NCI-H187 (cell line): ENCODE measurements at places on chromosomes 1 and 21.

- DNase-seq = no peak
Observed at GRCh38 chr1:114021665-114022099, 42.4 kb downstream of the OLFML3 start.

DNA sequence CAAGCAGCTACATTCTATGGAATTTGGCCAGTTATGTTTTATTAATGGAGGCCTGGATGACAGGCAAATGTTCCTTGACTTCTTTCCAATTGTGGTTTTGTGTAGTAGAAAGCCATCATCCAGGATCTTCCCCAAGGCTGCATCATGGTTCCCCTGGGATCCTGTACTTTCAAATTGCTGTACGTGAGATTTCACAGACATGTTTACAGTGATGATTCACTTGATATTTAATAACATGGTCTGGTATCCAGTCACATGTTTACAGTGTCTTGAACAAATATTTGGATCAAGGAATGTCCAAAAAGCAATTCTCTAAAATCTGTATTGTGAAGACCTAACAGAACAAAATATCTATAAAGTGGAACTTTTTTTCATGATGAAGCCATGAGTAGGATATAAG lies 68.3 kb upstream of the ST6GALNAC3 start:
- DNase-seq = no peak

- no peak for DNase-seq
Observed at GRCh38 chr1:59683197-59683596, 131.6 kb upstream of the HOOK1 start.

GRCh38 chr1:95006681-95007080 lies 66.1 kb downstream of the ALG14 start:
- no peak for DNase-seq

DNA sequence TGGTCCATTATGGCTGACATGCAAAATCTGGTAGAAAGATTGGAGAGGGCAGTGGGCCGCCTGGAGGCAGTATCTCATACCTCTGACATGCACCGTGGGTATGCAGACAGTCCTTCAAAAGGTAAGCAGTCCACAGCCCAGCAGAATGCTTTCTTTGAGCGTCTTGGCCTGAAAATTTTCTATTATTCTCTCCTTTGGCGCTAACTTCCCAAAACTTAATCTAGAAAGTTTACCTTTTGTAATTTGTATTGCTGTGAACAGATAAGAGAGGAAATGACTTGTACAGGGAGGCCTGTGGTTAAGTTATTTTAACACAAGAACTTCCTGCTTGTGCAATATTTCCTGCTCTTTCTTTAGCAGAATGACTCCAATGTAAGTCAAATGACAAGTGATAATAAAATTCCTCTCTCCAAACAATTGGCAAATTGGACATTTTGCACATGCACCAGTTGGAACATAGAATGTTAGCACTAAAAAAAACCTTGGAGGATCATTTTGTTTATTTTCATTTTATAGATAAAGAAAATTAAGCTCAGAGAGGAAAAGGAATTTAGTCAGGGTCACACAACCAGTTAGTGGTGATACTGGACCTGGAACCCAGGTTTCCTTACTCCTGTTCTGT lies 18.9 kb downstream of the CAP1 start:
- DNase-seq = no peak

DNA sequence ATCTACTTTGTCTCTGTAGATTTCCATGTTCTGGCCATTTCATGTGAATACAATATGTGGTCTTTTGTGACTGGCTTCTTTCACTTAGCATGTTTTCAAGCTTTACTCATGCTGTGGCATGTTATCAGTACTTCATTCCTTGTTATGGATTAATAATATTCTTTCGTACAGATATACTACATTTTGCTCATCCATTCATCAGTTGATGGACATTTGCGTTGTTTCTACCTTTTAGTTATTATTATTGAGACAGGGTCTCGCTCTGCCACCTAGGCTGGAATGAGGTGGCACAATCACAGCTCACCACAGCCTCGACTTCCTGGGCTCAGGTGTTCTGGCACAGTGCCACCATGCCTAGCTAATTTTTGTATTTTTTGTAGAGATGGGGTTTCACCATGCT lies 21.4 kb downstream of the SFPQ start:
- no peak for DNase-seq

DNA sequence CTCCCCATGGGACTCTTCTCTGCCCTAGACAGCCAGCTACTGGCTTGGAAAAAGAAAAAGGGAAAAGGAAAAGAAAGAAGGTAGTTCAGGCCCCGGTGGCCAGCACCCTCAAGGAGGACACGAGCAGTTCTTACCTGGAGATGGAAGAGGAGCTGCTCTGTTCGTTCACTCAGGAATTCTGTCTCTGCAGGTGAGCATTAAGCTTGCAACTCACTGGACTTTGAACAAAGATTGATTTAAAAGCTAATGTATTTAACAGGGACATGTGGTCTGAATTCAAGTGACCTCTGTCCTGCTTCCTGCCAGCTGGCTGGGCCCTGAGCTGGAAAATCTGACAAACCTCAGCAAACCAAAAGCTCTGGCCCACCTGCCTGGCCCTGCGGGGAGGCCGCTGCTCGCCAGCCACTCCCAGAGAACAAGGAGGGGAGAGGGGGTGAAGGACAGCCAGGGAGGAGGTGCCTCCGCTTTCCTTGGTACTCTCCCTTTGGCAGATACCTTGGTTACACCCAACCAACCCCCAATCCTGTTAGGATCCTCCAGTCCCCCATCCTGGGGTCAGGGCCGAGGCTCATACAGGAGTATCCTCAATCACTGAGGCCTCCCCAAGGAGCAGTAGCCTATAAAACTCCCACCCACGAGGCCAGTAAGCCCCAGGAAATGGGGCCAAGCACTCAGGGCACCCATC lies at the start of gene PDZK1:
TSS of gene PDZK1 (minus strand) at position 186 of the 685 bp plus-strand sequence. CDS start 19,347 bp downstream, outside the sequence.
- DNase-seq = no peak

GRCh38 chr21:10272216-10272615 lies 249.2 kb upstream of the TPTE start:
- DNase-seq = no peak

GRCh38 chr1:52552236-52552504 lies 722 bp downstream of the TUT4 start:
- DNase-seq = no peak

- DNase-seq = no peak
Observed at GRCh38 chr1:25799935-25800702, at the start of gene SELENON. Gene SELENON (plus strand): TSS chr1:25800193. CDS start chr1:25800231, 38 bp downstream.

GRCh38 chr1:93707956-93708355 lies 26.3 kb upstream of the BCAR3 start:
- no peak for DNase-seq

GRCh38 chr1:29275435-29275834 lies 39.1 kb downstream of the PTPRU start:
- no peak for DNase-seq

DNA sequence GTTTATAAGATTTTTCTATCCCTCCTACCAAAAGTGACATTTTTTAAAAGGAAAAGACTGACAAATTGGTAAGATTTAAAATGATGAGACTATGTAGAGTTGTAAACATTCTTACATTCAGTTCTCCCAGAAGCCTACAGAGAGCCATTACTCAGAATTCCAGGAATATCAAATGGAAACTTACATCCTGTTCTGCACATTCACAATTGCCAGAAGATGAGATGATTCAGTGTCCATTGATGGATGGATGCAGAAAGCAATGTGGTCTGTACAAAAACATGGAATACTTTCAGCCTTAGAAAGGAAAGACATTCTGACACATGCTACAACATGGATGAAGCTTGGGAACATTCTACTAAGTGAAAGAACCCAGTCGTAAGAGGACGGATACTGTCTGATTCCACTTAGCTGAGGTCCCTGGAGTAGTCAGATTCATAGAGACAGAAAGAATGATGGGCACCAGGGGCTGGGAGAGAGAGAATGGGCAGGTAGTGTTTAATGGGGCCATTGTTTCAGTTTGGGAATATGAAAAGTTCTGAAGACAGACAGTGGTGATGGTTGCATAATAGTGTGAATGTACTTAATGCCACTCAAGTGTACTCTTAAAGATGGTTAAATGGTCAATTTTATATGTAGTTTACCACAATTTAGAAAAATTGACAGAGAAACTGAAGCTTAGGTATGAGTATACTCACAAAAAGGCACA lies 16.6 kb downstream of the MX1 start:
- no peak for DNase-seq

DNA sequence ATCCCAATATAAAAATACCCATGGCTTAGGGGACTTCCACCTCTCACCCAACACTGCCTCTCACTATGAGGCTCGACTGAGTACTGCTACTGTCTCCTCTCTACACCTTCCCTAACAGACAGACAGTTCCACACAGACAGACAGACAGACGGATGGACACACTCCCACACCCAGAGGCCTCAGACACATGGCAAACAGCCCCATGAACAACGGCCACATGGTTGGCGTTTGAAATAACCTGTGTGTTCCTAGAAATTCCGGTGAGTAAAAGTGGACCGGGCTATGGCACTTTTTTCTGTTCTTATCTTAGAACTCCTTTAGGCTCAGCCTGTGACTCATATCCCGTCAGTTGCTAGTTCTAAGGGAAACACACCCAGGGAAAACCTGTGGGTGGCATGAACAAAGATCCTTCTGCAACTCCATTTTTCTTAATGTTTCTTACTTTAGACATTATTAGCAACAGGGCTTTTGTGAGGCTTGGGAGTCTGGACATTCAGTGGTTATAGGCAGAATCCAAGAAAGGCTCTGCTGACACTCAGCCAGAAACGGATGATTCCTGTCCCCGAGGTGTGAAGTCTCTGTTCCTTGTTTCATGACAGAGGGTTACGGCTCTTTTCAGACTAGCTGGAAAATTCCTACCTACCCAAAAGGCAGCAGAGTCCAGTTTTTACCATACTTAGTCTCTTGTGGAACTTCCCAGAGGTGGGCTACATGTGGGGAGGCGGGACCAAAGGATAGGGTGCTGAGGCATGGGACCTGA lies 90.5 kb upstream of the TLR5 start:
- no peak for DNase-seq

- DNase-seq = no peak
Observed at GRCh38 chr1:154014154-154014907, 23.8 kb downstream of the RPS27 start.

DNA sequence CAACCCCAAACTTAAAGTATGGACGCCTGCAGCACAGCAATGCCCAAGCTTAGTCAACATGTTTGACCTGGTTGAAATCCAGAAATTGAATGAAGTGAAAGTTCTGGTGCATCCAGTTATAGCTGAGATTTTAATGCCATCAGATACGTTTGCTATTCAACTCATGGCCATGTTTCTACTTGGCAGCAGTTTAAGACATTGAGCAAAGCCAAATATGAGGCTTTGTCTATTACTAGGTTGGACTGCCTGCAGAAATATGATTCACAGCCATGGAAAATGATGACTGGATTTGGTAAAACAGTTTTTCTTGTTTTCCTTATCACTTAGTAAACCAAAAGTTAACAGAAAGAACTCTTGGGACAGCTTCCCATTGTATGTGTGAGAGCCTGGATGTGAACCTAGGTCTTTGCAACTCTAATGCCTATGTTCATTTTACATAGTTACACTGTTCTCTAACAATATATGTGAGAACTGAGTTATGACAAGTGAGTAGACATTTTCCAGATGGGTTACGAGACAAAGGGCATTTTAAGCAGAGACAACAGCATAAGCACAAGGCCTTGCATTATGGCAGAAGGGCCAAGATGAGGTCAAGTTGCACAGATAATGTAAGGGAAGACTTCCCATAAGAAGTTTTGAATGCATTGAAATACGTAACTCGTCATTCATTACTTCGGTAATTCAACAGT lies 32.4 kb upstream of the MYSM1 start:
- no peak for DNase-seq

GRCh38 chr1:246069581-246069980 lies 437.5 kb downstream of the SMYD3 start:
- DNase-seq = no peak

- no peak for DNase-seq
Observed at GRCh38 chr1:227191607-227192006, 126.7 kb downstream of the CDC42BPA start.

DNA sequence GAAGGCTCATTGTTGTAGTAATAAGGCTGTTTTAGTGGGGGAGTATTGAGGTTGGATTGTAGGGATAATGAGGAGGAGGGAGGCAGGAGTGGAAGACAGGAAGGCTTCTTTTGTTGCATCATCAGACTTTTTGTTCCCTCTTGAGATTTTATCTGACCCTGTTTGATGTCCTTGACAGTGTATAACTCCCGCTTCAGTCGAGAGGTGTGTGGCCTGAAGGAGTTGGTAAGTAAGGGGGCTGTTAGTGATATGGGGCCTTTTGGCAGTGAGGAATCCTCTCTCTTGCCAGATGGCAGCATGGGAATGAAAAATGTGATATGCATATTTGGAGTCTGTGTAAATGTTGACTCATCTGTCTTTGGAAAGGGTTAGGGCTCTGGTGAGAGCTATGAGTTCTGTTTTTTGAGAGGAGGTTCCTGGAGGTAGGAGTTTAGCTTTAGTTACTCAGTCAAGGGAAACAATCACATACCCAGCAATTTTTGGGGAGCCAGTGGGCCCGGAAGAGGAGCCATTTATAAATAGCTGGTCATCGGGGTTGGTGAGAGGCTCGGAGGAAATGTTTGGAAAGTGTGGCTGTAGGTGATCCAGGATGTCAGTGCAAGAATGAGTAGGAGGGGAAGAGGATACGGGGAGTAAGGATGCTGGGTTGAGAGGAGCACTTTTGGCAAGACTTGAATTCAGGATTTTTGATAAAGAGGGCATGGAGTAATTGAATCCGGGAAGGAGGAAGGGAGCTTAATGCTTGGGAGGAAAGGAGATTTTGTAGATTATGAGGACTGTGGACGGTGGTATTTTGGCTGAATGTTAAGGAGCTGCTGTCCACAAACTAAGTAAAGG lies 136.7 kb upstream of the ETV3 start:
- DNase-seq = no peak

- no peak for DNase-seq
Observed at GRCh38 chr1:118335331-118335732, 150.3 kb upstream of the SPAG17 start.

- DNase-seq = no peak
Observed at GRCh38 chr1:227654858-227655752, 80.0 kb downstream of the JMJD4 start.

GRCh38 chr21:25331286-25331685 lies 276.0 kb downstream of the MRPL39 start:
- no peak for DNase-seq

DNA sequence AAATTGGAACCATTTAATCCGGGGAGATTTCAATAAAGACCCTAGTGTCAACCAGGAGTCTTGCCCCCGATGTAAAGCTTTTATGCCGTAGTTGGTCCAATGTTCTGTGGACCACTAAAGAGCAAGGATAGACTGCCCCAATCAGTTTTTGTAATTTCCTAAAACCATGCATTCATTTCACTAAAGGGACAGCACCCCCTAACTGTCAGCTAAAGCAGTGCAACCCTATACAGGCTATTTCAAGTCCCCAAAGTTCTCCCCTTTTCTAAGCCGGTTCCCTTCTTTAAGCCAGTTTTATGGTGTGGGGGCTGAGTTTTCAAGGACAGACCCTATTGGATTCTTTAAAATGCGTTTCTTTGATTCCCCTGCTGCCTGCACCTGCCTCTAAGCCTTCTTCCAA lies 12.7 kb upstream of the PDPN start:
- DNase-seq = no peak

- no peak for DNase-seq
Observed at GRCh38 chr1:93614541-93614940, 67.1 kb downstream of the BCAR3 start.

- DNase-seq = no peak
Observed at GRCh38 chr1:15436881-15437442, 1.3 kb upstream of the CTRC start.

- no peak for DNase-seq
Observed at GRCh38 chr1:47972864-47973432, 24.2 kb downstream of the TRABD2B start.

- no peak for DNase-seq
Observed at GRCh38 chr1:43554444-43554992, 23.8 kb downstream of the PTPRF start.
